ENCODE measurements at places on chromosomes 4 and X. TPM values are rescaled to one million over a fixed set of nuclear protein-coding genes. Genes with fewer than 3 reads are reported as not detected.

The CT47B1 gene
- total RNA-seq, result not detected

DNA sequence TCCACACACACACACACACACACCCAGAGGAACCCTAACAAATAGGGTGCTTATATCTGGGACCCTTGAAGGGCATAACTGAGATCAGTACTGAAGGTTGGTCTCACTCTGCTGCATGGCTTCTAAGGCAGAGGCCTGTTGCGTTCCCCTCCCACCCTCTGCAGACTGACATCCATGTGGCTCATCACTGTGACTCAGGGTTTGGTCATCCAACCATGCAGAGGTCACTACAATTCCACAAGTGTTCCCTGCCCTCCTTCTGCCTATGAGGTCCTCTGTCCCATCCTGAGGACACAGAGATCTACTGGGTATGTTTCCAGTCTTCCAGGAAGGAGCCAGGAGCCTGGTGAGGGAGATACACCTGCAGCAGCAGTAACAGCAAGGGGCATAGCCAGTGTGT is 55.8 kb downstream of the XAGE2 start:
- no peak for DNase-seq

- DNase-seq, result no peak
Measured at GRCh38 chr4:140244328-140244727, 90.3 kb upstream of the MAML3 start.

The DMD gene
- total RNA-seq, result 9.0 TPM

DNA sequence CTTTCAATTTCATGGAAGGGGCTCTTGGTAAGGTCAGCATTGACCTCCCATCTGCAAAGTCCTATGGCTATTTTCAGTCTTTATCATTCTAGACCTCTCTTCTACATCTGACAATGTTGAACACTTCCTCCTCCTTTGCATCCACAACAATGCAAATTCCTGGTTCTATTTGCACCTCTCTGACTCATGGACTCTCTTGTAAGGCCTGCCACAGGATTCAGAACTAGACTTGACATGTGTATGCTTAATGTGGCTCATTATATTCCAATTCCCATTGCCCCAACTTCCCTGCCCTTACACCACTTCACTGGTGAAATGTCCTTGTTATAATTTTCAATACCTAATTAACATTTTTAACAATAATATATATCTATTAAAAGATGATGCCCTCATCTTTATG is 314.3 kb upstream of the FGF13 start:
- DNase-seq, result no peak

The KLHL2 gene
- total RNA-seq, result 43.6 TPM

The CT45A2 gene
- total RNA-seq, result not detected

The SSX4 gene
- total RNA-seq, result not detected

- no peak for DNase-seq
Measured at GRCh38 chr4:732911-733630, 27.4 kb downstream of the PCGF3 start.

The MAD2L1 gene
- 4.7 TPM for total RNA-seq

Data from spleen (tissue), 13 donors.